Stimulated activated CD8-positive, alpha-beta memory T cell treated with anti-CD3 and anti-CD28 coated beads, Interleukin-12 subunit alpha, Interleukin-12 subunit beta, amount 100 ng/mL, for 1 hour (primary cell): ENCODE measurements at places on chromosomes 5 and 9.

DNA sequence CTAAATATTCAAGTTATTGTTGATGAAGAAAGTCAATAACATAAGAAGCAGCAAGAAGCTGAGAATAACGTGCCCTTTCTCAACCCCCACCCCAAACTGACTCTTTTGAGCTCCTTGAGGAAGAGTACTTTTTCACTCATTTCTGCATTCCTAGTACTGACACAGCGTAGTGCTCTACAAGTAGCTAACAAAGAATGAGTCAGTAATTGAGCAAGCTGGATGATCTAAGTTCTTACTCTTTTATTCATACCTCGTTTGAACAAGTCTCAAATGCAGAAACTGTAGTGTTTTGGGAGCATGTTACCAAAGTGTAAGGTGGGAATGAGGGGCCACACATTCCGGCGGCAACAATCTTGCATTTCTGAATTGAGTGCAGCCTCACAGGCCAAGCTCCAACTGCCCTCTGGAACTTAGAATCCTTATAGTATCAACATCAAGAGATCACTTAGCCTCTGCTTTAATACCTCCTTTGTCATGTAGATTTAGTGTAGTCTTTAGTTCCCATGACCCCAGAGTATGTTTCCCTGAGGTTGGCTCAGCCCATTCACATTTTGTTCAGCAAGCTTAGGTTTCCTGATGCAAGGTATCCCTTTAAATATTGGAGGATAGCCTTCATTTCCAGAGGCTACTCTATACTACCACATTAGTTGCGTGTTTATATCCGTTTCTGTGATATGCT, 152.0 kb downstream of the PRR16 start:
- no peak for DNase-seq

- DNase-seq, result no peak
Observed at GRCh38 chr5:140287801-140288521, 14.9 kb downstream of the PFDN1 start.

DNA sequence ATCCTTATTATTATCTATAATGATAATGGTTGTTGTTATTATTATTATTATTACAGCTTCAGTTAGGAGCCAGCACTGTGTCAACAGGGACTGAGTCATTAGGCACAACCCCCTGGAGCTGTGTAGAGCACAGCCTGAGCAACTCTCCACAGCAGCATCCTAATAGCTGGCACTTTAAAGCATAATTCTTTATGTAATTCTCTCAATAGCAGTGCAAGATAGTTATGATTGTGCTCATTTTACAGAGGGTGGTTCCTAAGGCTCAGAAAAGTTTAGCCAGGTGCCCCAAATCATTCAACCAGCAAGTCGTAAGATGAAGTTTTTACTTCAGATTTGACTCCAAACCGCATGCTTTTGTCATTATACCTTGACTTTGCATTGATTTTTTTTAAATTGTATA, 390.3 kb downstream of the ANXA1 start:
- DNase-seq, result no peak

DNA sequence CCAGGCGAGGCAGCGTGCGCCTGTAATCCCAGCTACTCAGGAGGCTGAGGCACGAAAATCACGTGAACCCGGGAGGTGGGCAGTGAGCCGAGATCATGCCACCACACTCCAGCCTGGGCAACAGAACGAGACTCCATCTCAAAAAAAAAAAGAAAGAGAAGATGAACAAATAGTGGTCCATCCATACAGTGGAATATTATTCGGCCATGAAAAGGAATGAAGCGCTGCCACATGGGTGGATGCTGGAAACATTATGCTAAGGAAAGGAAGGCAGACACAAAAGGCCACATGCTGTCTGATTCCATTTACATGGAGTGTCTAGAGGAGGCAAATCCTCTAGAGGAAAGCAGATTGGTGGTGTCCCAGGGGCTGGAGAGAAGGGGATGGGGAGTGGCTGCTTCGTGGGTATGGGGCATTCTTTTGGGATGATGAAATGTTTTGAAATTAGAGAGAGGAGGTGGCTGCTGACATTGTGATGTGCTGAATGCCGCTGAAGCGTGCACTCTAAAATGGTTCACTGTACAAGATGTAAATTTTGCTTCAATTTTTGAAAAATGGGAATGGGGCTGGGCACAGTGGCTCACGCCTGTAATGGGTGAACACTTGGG, 17.0 kb downstream of the PLPP7 start:
- no peak for DNase-seq

DNA sequence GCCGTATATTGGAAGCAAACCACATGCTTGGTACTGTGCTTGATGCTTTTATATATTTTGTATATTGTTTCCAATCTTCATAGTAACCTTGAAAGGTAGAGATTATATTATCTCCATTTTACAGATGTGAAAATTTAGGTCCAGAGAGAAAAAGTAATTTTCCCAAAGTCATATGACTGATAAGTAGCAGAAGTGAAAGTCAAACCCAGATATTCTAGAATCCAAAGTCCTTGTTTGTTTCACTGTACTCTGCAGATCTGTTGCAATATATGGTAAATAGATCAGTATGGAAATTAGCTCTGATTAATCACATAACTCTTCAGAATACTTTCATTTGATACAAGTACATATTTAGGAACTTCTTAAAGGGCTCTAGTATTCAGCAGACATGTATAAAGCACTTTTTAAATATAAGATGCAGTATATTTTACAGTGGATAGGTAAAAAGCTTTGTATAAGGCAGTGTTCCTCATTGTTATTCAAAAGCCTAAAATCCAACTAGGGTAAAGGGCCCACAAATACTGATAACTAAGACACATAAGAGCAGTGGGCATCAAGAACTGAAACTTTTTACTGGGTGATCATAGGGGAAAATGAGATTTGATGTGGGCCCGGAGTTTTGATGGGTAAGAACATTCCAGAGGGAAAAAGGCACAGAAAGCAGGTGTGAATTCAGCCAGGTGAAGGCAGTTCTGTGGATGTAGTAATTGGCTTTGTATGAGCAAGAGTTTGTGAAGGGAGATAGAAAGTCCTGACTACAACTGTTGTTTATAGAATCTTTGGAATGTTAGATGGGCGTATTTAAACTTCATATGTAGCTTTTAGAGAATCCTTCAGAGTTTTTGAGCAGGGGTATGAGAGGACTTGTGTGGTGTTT, 25.0 kb downstream of the NDFIP1 start:
- no peak for DNase-seq

- DNase-seq, result no peak
Observed at GRCh38 chr9:35563791-35564197, 41.3 kb upstream of the TESK1 start.
